ENCODE measurements at places on chromosomes 2 and 18. TPM values are rescaled to one million over a fixed set of nuclear protein-coding genes. Genes with fewer than 3 reads are reported as not detected.

Gene SFT2D3
- total RNA-seq, result 7.2 TPM

DNA sequence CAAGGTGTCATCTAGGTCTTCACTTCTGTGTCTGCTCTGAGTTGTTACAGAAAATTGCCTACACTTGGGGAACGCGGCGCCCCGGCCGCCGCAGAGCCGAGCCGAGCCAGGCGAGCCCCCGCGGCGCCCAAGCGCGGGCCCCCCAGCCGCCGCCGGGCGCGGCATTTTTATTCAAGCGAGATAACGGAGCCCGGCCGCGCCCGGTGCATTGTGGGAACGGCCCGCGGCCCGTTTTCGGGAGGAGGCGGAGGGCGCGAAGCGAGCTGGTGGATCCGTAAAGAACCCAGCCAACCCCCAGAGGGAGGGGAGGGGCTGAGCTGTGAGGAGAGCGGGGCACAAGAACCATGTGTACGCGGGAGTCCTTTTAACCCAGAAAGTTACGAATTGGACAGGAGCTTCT lies 191.8 kb downstream of the FTCDNL1 start:
- DNase-seq, result no peak

Gene ST8SIA3
- 0.69 TPM for total RNA-seq

- DNase-seq, result no peak
Measured at GRCh38 chr2:111015283-111015995, 105.3 kb upstream of the BCL2L11 start.

Gene REG1B
- total RNA-seq, result not detected

Gene CKAP2L
- 13.5 TPM for total RNA-seq

Gene PROKR1
- total RNA-seq, result 0.69 TPM

DNA sequence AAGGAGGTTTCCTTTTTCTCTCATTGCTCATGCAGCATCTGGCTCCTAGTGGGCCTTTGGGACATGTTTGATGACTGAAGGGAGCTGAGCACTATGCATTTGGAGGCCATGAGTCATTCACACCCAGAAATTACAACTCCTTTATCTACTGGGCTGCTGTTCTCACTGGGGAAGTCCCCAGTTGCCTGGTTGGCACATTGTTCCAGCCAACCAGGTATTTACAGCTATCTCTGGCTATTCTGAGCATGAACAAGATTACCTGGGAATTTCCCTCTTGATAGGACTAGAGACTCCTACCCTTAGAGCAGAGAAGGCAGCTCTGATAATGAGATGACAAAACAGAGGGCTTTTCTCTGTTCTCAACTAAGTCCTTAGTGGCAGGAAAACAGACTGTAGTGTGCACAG lies 206.5 kb downstream of the SETBP1 start:
- DNase-seq, result no peak

Gene CEP68
- 32.3 TPM for total RNA-seq

DNA sequence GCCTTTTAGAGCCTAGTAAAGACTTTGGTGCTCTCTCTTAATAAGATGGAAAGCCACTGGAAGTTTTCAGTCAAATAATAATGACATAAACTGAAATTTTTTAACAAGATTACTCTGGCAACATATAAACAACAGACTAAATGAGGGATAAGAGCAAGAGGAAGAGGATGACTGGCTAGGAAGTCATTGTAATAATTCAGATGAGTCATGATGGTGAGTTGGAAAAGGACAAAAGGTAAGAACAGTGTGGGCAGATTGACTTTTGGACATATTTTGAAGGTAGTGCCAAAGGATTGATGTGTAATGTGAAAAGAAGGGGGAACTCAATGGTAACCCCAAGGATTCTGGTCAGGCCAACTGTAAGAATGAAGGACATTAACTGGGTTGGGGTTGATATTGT lies 310.3 kb downstream of the NOL4 start:
- no peak for DNase-seq

DNA sequence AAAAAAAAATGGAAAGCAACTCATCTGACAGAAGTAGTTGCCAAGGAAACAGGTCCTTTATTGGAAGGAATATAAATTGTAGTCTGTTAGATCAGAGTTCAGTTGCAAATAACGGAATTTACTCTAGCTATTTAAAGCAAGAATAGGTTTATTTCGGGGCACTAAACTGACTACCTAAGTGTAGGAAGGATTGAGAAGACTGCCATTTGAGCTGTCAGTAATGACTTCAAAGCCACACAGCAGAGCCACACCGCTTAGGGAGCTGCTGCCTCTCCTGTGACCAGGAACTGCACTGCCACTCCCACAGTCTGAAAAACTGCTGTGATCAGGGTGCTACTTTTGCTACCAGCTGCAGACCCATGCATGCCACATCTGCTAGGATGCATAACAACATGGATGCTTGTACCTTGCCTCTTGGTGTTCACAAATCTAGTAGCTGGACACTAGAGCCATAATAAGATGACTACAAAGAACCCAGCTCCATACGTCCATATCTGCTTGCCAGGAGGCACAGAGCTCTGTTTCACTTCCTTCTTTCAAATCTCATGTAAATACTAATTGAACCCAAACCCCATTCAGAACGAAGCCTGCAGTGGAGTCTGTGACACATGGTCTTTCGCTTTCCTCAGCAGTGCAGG lies 2.2 kb downstream of the DSG2 start:
- no peak for DNase-seq

DNA sequence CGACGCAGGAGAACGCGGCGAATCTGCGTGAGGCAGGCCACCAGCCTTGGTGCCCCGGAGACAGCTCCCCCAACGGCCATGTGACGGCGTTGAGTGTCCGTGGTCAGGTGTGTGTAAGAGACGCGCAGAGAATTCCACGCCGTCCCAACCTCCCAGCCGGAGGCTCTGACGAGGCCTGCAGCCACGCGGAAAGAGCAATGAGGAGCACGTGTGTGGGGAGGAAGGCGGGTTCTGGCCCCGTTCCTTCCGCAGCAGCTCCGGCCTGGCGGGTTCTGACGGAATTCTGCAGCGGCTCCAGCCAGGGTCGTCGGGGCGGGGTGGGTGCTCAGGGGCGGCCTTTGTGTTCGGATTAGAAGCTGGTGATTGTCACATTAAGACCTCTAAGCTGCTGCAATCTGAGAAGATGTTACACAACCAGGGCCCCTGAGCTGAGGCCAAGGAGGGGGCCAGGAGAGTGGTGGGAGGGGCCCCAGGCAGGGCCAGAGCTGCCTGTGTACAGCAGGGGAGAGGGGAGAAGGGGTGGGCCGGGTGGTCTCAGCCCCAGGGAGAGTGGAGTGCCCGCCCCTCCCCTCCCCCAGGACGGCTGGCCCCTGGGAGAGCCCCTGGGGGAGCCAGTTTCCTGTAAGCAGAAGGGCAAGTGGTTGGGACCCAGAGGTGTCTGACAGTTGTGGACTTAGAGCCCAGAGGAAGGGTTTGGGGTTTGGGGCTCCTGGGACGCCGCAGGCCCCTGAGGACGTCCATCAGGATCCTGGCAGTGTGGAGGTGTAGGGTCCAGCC lies 5.1 kb upstream of the GAL3ST2 start:
- no peak for DNase-seq

Gene STARD6
- 0.53 TPM for total RNA-seq

- no peak for DNase-seq
Measured at GRCh38 chr2:173101687-173102086, 26.0 kb downstream of the MAP3K20 start.

- DNase-seq, result no peak
Measured at GRCh38 chr2:14909795-14910194, 277.3 kb downstream of the LRATD1 start.

Gene TRIM43
- not detected for total RNA-seq

- peak; percentile 40 for DNase-seq
Measured at GRCh38 chr2:46134531-46135227, 162.5 kb upstream of the EPAS1 start.

GRCh38 chr2:55618025-55618274 lies 528 bp upstream of the PPP4R3B start:
- DNase-seq, result peak; percentile 23

- no peak for DNase-seq
Measured at GRCh38 chr2:191291471-191291870, 46.3 kb downstream of the MYO1B start.

DNA sequence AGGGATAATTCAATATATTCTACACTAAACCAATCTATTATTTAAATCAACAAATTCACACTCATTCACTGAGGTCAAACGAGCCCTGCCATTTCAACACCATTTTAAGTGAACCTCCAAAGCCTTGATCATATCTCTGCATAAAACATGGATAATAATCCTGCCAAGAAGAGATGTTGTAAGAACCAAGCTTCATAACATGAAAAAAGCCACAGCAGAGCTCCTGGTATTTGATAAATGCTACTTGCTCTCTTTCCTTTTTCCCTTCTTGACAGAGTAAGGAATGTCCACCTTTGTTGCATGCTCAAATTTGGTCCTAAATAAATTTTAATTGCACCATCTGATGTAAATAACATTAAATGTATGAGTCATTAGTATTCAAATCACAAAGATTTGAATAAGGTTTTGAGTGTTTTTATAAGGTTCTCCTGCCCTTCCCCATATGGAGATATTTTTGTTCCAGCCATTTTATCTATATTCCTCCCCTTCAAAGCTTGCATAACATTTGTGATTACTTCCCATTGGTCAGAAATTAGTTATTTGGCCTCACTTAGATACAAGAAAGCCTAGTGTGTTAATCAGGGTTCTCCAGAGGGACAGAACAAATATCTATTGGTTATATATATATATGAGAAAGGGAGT lies 318.8 kb downstream of the RND3 start:
- no peak for DNase-seq

Data from urinary bladder (tissue), 4 donors.